ENCODE measurements at places on chromosomes 16 and 17.

DNA sequence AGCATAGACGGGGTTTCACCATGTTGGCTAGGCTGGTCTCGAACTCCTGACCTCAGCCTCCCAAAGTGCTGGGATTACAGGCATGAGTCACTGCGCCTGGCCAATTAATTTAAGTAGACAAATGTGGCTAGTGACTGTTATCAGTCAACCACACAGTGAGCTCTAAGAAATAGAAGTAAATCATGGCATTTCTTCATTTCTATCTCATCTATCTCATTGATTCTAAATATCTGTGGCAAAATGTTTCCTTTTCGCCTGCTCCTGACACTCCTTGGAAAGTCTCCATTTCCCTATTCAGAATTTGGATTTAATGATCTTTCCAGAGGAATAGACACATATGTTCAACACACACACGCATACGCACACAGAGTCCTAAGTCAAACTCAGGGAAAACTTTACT is 81.3 kb downstream of the HIC1 start:
- no peak for DNase-seq

GRCh38 chr17:46160169-46160568 is 33.1 kb downstream of the KANSL1 start:
- DNase-seq: no peak

DNA sequence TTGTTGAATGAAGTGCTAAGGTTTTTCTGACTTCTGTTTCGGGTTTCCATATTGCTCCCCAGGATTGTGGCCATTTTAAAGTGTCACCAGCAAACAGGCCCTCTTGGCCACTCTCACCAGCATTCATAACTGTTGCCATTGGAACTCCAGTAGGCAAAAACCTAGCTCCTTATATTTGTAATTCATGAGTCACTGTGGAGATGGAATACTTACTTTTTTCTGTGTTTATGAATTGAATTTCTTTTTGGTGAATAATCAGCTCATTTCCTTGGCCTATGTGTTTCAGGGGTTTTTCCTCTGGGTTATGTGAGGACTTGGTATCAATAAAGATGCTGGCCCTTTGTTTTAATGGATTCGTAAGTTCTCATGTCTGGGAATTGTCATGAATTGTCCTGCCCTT is 255.1 kb downstream of the SNX29 start:
- no peak for DNase-seq

DNA sequence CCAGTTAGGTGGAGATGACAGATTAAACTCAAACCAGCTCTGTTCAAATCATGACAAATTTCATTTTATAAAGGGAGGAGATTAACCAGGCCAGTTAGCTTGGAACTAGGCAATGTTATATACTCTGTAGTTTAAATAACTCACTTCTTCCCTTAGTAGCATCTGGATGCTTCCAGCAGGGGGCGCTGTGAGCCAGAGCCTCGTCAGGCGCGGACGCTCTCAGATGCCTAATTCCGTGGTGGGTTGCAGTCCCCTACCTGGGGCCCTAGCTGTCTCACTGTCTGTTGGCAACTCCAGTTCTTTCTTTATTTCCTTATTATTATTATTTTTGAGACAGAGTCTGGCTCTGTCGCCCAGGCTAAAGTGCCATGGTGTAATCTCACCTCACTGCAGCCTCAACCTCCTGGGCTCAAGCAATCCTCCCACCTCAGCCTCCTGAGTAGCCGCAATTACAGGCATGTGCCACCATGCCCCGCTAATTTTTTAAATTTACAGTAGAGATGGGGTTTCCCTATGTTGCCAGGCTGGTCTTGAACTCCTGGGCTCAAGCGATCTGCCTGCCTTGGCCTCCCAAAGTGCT is 17.3 kb upstream of the WFDC1 start:
- DNase-seq: peak; percentile 69

GRCh38 chr17:77214743-77215142 is 74.0 kb downstream of the SEC14L1 start:
- no peak for DNase-seq

- no peak for DNase-seq
Measured at GRCh38 chr17:67316781-67317180, 49.6 kb downstream of the PSMD12 start.

- DNase-seq: no peak
Measured at GRCh38 chr17:56809106-56809819, 24.5 kb downstream of the C17orf67 start.

DNA sequence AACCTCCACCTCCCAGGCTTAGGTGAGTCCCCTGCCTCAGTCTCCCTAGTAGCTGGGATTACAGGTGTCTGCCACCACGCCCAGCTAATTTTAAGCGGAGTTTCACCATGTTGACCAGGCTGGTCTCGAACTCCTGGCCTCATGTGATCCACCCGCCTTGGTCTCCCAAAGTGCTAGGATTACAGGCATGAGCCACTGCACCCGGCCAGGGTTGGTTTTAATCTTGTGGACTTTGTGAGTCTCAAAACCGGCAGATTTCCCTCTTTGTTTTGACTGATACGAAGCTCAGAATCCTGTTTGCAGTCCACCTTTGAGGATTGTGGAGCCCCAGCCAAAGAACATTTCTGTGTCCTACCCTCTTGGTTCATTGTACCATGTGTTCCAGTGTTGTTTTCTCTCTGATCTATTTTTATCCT is 16.4 kb upstream of the CPSF4L start:
- no peak for DNase-seq

- no peak for DNase-seq
Measured at GRCh38 chr16:81992859-81993258, 18.4 kb downstream of the SDR42E1 start.

GRCh38 chr16:13307851-13308250 is 406.5 kb downstream of the SHISA9 start:
- no peak for DNase-seq

DNA sequence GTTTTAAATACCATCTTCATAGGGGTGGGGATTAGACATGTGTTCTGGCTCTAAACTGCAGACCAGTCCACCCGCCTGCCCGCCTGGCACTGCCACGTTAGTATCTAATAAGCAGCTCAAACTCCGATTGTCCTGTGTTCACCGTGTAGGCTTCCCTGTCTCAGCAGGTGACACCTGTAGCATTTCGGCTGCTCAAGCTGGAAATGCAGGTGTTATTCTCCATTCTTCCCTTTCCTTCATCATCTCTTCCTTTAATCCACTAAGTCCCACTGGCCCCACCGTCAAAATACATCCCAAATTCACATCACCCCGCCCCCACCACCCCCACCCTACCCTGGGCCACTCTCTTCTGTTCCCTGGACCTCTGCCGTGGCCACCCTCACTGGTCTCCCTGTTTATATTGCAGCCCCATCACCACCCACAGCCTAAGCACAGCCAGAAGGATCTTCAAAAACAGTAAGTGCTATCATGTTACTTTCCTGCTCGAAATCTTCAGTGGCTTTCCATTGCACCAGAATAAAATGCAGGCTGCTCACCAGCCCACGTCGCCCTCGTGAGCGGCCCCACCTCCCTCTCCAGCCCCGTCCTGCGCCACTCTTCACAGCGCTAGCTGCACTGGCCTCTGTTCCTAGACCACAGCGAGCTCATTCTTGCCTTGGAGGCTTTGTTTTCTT is 65.1 kb downstream of the RTN4RL1 start:
- DNase-seq: no peak

DNA sequence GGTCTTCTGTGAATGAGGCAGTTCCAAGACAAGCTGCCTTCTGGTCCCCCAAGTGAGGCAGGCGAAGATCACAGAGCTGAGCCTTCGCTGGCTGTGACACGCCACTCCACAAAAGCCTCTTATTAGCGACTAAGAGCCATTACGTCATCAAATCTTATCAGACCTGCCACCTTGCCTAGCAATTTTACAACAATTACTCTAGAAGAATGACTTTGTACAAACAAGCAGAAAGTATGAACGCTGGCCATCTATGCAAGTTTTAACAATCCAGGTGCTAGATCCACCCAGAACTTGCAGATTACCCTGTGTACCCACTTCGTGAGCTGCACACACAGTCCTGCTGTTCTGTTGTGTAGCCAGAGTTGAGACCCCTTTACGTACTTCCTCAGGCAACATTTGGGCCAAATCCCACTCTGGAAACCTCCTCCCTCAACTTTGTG is 3.8 kb upstream of the ICAM2 start:
- DNase-seq: no peak

DNA sequence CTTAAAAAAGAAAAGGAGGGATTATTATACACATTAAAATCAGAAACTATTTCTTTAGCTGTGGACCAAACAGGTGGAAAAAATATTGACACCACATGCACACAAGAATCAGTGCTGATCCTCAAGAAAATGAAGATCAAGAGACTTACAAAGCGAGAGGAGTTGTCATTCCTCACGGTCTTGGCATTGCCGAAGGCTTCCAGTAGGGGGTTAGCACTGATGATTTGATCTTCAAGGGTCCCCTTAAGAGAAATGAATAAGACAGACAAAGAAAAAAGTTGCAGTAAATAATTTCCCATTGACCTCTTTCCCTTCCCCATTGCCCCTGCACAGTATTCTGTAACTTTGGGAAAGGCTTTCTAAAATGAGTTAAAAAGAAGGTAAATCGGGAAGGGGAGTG is 6.0 kb downstream of the MYH4 start:
- DNase-seq: no peak

GRCh38 chr16:67685388-67686112 is 18.9 kb downstream of the C16orf86 start:
- no peak for DNase-seq

GRCh38 chr16:69465083-69465721 is 40.8 kb downstream of the CYB5B start:
- DNase-seq: no peak

GRCh38 chr17:63268827-63269226 is 177.3 kb downstream of the CYB561 start:
- no peak for DNase-seq

DNA sequence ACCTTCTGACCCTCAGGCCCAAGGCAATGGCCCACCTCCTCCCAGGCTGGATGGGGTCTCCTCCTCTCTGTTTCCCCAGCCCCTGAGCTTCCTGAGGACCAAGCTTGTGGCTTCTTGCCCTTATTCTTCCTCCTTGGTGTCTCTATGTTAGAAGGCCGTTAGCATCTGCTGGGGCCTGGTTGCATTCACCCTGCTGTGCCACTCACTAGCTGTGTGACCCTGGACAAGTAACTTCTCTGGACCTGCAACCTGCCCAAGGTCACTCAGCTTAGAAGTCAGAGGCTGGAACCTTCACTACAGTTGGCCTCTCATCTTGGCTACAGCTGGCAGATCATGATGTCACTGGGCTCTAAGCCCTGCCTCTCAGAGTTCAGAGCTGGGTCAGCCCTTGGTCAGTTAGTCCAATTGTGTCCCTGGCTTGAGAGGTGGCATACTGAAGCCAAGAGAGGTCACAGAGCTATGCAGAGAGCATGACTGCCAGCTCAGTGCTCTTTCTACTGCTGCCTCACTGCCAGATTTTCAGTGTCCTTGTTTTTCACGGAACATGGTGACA is 3.0 kb downstream of the MT2A start:
- DNase-seq: no peak

DNA sequence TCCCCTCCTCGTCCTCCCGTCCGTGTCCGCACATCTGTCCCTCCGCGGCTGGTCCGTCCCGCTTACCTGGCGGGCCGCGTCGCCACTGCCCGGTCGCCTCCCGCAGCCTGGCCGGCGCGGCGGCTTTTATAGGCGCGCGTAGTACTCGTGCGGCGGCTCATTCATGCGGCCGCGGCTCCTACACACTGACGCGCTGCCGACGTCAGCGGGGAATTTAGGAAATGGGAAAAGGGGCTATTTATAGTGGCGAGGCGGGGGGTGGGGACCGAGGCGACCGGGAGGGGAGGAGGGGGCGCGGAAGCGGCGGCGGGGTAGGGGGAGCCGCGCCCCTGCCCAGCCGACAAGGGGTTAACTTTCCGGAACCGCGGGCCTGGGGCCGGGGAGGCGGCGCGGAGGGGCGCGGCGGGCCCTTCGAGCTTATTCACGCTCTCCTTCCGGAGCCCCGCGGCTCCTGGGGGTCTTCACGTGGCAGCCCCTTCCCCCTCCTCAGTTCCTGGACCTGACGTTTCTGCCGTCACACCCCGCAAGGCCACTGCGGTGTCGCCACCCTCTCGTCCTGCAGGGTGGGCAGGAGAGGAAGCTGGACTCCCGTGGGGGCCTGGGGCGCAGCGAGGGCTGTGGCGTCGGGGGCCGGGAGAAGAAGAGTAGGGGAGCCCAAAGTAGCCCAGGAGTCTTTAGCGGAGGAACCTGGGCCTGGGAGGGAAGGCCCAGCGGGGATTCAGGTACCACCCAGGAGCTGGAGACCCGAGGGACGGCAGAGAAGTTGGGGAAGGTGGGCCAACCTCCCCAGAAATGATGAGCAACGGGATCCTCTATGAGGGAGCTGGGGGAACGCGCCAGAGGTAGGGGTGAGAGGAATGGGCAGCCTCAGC is 3.6 kb upstream of the HIC1 start:
- no peak for DNase-seq

DNA sequence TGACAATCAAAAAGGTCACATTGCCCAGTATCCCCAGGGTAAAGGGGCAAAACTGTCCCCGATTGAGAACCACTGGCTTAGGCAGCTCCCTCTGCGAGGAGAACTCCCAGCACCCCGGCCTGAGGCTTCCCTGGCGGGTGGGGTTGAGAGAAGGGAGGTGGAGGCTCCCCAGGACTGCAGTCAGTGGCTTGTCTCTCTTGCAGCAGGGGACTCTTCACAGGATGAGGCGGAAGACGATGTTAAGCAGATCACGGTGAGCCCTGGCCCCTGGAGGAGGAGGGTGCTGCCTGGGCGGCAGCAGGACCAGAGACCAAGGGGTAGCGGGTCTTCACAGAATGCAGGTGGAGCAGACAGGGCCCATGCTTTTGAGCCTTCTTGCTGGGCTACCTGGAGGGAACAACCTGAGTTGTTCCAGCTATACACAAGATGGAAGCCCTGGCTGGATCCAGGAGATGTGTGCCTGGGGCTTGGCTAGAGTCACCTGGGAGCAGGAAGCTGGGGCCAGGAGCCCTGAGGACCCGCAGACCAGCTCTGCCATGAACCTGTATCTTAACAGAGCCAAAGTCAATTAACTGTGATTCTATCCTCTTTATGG is 16.8 kb downstream of the POLR3E start:
- no peak for DNase-seq

DNA sequence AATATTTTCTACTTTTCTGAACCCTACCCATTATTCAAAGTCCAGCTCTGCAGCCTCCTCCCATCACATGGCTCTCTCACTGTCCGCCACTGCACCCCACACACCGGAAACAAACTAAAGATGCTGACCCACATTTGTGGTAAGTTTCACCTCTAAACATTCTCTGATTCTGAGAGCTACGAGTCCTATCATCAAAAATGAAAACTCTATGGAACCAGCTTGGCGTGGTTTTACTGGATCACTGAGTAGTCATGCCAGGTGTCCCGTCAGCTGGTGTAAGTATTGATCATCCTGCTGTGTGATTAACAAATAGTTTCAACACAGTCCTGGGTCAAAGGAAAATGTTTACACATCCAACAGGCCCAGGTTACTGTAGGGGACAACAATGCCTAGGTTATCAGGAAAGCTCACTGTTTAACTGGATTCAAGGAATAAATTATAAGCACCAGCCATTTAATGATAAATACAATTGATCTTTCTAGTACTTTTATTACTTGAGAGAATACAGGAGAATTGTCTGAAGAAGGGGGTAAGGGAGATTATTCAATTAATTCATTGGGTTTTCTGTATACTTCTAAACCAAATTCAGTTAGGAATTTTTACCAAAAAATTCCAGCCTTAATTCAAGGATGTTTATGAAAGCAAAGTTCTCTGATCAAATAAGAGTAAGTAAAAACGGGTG is 33.9 kb downstream of the CYTH1 start:
- DNase-seq: no peak

- peak; percentile 85 for DNase-seq
Measured at GRCh38 chr16:81737885-81738536, 41.1 kb upstream of the PLCG2 start.

GRCh38 chr17:14910916-14911315 is 354.2 kb downstream of the PMP22 start:
- DNase-seq: no peak

- no peak for DNase-seq
Measured at GRCh38 chr16:69924777-69925191, 26.4 kb upstream of the CLEC18A start.

GRCh38 chr17:20184977-20185619 is 175.9 kb downstream of the SPECC1 start:
- no peak for DNase-seq
